ENCODE measurements at places on chromosomes 3 and 15.

- no peak for DNase-seq
Observed at GRCh38 chr3:45125550-45126026, 20.6 kb downstream of the CDCP1 start.

GRCh38 chr15:74962219-74962618 lies 5.6 kb upstream of the RPP25 start:
- no peak for DNase-seq

DNA sequence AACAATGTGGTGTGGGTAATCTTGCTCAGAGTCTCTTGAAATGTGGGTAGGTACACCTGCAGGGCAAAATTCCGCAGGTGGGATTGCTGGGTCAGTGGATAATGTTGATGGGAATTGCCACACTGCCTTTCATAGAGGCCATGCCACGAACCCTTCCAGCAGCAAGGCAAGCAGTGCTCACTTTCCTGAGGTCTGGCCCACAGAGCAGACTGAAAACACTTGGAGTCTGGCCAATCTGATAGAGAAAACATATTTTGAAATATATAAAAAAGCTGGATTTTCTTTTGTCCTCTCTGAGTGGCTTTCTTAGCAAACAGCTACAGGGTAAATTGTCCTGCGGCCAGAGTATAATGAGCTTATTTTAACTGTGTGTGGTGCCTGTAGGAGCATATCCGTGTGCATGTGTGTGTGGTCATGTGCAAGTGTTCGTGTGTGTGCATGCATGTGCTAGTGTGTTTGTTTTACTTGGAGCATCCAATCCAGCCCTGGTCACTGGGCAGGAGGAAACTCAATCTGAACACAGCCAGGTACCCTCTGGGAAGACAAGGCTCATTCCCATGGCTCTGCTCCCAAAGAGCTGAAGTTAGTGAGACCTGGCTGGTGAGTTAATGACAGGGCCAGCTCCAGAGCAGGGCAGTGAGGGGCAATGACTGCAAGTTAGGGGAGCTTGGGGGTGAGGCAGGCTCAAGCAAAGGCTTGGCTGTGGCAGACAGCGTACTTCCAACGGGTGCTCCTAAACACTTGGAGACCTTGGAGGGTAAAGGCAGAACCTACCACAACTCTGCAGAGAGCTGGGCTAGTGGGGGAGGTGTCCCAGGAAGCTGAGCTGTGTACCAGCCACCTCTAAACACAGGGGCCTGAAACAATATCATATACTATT lies 91.3 kb downstream of the PLXNA1 start:
- DNase-seq = no peak

GRCh38 chr3:170355738-170356595 lies 1.5 kb upstream of the SKIL start:
- peak; percentile 49 for DNase-seq

- DNase-seq = no peak
Observed at GRCh38 chr3:51929420-51930003, 12.2 kb downstream of the RRP9 start.

DNA sequence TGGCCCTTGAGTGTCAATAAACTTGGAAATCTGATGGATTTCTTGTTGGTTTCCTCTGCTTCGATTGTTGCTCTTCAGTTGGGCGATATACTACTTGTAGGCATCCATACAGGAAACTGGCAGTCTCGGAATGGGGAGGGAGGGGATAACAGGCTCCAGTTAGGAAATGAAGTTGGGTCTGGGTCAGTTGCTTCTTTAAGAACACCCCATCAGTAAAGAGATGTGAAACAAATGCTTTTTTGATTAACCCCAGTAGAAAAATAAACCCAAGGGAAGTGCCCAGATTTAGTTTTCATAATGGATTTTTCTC lies 681 bp downstream of the CHMP2B start:
- DNase-seq = no peak

- no peak for DNase-seq
Observed at GRCh38 chr3:128271536-128272332, 118.5 kb downstream of the EEFSEC start.

DNA sequence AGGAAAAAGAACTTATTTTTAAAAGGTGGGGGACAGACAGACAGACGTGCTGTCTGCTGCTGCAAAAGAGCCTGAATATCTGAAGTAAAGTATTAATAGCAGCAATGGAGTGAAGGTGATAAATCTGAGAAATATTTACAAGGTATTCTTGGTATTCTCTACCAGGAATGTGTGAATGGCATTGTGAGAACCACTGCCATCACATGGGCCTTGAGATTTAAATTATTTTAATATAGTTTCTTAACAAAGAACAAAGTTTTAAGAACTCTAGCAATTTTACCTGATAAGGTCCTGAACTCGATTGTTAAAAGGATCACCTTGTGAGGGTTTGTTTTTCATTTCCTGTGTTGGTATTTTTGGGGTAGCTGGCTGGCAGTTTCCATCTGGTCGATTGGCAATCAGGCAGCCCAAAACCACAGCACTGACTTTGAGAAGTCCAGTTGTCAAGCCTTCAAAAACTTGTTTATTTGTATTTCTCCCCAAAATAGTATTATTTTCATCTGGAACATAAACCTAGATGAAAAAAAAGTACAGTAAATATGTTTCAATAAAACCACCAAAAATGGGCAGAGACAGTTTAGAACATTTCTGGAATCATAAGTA lies 97.3 kb downstream of the ISL2 start:
- DNase-seq = no peak

GRCh38 chr15:98969126-98969735 lies 38.4 kb downstream of the PGPEP1L start:
- DNase-seq = no peak

DNA sequence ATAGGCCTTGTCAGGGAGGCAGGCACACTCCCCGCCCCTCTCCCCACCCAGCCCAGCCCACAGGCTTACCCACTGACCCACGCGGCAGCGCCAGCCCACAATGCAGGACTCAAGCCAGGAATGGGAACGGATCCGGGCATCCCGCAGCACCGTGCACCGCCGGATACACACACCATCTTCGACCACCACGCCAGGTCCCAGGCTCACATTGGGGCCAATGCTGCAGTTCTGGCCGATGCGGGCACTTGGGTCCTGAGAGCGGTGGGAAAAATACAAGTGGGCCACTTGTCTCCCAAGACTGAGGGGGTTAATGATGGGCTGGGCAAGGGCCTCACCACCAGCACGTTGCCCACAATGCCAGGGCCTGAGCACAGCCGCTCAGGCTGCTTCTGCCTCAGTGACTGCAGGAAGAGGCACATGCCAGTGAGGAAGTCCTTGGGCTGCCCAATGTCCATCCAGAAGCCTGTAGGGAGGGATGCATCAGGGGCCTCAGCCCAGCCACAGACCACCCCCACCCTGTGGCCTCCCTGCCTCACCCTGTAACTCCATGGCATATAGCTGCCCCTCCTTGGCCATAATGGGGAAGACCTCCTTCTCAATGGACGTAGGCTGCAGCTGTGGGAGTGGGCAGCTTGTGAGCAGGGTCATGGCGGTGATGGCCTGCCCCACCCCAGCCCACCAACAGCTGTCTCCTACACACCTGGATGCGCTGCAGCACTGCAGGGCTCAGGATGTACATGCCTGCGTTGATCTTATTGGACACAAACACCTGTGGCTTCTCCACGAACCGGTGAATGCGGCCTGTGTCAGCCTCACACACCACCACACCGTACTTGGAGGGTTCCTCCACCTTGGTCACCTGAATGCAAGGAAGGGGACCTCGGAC lies 1.6 kb downstream of the GMPPB start:
- no peak for DNase-seq

GRCh38 chr15:100942656-100943425 lies 23.7 kb downstream of the LRRK1 start:
- DNase-seq = no peak

DNA sequence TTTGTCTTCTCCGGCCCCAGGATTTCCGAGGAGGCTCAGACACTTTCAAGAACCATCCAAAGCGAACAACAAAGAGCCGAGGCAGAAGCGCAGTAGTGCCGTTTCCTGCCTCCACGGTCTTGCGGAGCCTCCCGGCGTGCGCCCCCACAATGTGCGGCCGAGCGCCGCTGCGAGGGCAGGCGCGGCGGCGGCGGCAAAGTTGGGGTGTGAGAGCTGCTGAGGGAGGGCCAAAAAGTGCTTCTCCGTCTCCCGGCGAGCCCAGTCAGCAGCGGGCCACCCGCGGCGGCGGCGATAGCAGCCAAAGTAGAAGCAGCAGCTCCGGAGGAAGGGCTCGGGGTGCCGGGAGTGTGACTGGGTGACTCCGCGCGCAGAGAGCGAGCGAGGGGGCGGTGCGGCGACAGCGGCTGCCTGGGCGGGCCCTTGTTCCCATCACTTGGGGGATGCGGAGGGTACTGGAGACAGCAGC lies 749.1 kb downstream of the ROBO1 start:
- no peak for DNase-seq

GRCh38 chr3:131277836-131278497 lies 103.6 kb upstream of the NUDT16 start:
- DNase-seq = no peak

DNA sequence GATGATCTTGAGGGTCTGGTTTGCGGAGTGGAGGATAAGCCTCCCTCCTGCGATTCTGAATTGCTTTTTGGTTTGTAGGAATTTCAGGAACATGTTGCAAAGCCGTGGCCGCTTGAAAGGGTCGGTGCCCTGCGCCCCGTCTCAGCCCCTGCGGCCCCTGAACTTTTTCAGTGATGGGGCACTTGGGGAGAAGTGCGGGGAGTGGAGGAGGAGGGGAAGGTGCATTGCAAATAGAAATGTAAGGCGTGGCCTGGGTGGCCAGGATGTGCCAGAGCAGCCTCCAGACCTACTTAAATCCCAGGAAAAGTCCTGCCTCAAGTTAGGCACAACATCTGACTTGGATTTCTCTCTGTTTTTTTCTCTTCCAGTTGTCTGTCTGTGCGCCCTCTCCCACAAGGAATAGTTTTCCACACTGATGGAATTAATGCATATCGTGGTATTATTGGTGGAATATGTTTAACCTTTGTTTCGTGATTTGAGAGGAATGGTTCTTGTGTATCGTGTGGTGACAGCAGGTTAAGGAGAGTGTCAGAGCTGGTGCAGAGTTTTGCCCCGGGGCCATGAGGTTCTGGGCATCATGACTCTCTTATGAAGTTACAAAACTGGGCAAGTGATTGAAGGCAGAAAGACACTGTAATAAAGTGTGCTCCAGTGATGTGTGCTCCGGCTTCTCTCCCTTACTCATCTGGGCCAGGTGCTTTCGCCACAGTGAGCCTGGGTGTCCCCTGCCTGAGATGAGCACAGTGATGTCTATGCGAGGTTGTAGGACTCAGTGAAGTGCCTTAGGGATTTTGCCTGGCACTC lies 153.8 kb downstream of the PGPEP1L start:
- DNase-seq = no peak

DNA sequence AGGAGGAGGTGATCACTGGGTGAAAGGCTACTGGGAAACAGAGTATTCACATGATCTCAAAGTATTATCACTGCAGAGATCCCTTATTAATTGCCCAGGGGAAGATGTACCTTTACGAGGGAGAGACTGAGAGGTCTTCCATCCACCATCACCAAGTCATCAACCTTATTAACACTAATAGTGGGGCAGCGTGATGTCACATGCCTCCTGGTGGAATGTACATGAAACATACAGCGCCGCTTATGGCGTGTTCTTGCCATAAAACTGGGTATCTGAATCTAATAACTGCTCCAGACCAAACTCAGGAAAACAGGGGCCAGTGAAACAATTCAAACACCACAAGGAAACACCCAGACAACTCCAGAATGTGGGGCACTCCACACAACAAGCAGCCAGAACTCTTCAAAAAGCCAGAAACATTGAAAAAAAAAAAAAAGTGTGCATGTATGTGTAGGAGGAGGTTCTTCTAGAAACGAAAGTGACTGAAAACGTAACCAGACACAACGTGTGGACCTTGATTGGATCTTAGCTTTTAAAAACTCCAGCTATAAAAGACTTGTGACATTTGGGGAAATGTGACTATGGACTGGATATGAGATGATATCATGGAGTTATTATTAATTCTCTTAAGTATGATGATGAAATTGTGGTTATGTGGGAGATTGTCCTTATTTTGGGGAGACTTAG lies 4.6 kb downstream of the STIMATE start:
- DNase-seq = no peak

DNA sequence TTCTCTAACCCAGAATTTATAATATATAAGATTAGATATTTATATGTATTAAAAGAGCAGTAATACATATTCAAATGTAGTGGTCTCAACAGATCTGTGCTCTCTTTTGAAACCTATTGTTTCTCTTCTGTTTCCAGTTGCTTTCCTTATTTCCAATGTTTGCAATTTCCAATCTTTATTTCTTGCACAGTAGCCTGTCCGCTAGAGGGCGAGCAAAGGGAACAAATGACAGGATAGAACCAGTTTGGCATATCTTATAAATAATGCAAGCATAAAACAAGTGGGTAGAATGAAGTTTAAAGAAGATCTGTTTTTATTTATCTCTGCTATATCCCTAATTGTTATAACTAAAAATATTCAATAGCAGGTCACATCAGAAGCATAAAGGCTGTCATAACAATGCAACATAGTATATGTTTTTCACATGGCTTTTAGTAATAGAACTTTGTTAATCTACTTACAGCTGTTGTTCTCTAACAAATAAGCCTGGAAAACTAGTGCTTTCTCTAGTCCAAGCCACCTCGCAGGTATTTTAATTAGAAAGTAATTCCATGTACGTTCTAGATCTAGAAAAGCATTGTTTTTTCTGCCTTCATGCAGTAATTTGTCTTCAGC lies 15.1 kb upstream of the TCAIM start:
- DNase-seq = peak; percentile 32

DNA sequence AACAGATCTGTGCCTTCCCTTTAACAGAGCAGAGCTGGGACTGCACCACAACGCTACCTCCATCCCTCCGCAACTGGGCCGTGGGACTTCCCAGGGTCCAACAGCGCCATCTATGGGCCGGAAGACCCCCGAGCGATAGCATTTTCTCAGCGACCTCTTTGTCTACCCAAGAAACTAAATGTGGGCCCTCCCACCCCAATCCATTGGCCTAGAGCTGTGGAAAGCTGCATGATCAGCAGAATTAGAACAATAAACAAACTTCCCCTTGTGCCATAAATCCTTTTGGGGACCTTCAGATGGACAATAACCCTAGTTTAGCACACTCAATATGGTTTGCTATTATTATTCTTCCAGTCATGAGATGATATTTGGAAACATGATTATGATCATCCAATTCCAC lies 74.8 kb upstream of the NTRK3 start:
- peak; percentile 55 for DNase-seq

GRCh38 chr15:91965501-91966193 lies 112.1 kb downstream of the SLCO3A1 start:
- DNase-seq = no peak

- no peak for DNase-seq
Observed at GRCh38 chr15:90844696-90845095, 23.7 kb upstream of the FURIN start.
